Heart right ventricle (tissue), 16 donors: ENCODE measurements at places on chromosomes 12 and 14. TPM values are rescaled to one million over a fixed set of nuclear protein-coding genes. Genes with fewer than 3 reads are reported as not detected.

- peaks cover 17% of the 10 kb centered on the region for H3K4me1 ChIP-seq
- H3K27me3 ChIP-seq = no peaks in the 10 kb centered on the region
- no peak for DNase-seq
- H3K4me3 ChIP-seq = no peak overlapping the region
- H3K36me3 ChIP-seq = no peaks in the 10 kb centered on the region
Observed at GRCh38 chr12:64173456-64173855, 48.6 kb downstream of the KICS2 start.

Gene SYT1
- polyA plus RNA-seq = 0.03 TPM

- H3K27ac ChIP-seq = no peak overlapping the region
- no peak overlapping the region for H3K4me3 ChIP-seq
- no peaks in the 10 kb centered on the region for H3K36me3 ChIP-seq
- DNase-seq = no peak
- H3K4me1 ChIP-seq = no peaks in the 10 kb centered on the region
Observed at GRCh38 chr12:130177635-130178242, 15.5 kb downstream of the FZD10 start.

GRCh38 chr12:109058773-109059172, 6.4 kb downstream of the USP30 start:
- peaks cover 9% of the 10 kb centered on the region for H3K4me1 ChIP-seq
- no peaks in the 10 kb centered on the region for H3K27me3 ChIP-seq
- no peaks in the 10 kb centered on the region for H3K36me3 ChIP-seq
- no peak overlapping the region for H3K27ac ChIP-seq

Gene NELL2
- polyA plus RNA-seq = not detected

Gene C14orf132
- 0.80 TPM for polyA plus RNA-seq

GRCh38 chr12:123807002-123807401, 44.9 kb downstream of the DNAH10 start:
- H3K27ac ChIP-seq = no peak overlapping the region
- H3K27me3 ChIP-seq = no peaks in the 10 kb centered on the region
- no peaks in the 10 kb centered on the region for H3K36me3 ChIP-seq

Gene RARG
- polyA plus RNA-seq = 11.7 TPM

- H3K4me1 ChIP-seq = peaks cover 22% of the 10 kb centered on the region
- no peak for DNase-seq
- H3K4me3 ChIP-seq = no peak overlapping the region
- no peaks in the 10 kb centered on the region for H3K36me3 ChIP-seq
Observed at GRCh38 chr14:55802986-55803872, 223.2 kb downstream of the KTN1 start.

- H3K36me3 ChIP-seq = no peaks in the 10 kb centered on the region
- no peak overlapping the region for H3K27ac ChIP-seq
- H3K4me3 ChIP-seq = no peak overlapping the region
- H3K27me3 ChIP-seq = no peaks in the 10 kb centered on the region
- no peaks in the 10 kb centered on the region for H3K4me1 ChIP-seq
- DNase-seq = no peak
Observed at GRCh38 chr12:18057051-18057450, 32.9 kb downstream of the RERGL start.

DNA sequence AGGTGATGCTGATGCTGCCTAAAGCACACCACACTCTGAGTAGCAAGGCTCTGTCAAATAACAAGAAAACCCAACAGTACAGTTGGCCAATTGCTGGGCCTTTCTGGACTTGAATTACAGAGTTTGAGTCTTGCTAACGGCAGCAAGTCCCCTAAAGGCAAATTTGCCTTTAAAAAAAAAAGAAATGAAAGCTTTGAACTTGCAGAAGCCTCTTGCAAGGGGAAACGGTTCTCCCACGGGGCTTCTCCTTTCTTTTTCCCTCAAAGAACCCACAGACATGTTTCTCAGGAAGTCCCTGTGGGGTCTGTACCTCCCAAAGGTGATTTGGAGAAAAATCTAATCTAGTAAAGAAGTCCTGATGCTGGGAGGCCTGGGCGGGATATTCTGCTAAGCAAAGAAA, 191.3 kb upstream of the MYL2 start:
- H3K4me1 ChIP-seq = no peaks in the 10 kb centered on the region
- no peak overlapping the region for H3K4me3 ChIP-seq
- DNase-seq = no peak
- H3K36me3 ChIP-seq = no peaks in the 10 kb centered on the region
- H3K27ac ChIP-seq = no peak overlapping the region

DNA sequence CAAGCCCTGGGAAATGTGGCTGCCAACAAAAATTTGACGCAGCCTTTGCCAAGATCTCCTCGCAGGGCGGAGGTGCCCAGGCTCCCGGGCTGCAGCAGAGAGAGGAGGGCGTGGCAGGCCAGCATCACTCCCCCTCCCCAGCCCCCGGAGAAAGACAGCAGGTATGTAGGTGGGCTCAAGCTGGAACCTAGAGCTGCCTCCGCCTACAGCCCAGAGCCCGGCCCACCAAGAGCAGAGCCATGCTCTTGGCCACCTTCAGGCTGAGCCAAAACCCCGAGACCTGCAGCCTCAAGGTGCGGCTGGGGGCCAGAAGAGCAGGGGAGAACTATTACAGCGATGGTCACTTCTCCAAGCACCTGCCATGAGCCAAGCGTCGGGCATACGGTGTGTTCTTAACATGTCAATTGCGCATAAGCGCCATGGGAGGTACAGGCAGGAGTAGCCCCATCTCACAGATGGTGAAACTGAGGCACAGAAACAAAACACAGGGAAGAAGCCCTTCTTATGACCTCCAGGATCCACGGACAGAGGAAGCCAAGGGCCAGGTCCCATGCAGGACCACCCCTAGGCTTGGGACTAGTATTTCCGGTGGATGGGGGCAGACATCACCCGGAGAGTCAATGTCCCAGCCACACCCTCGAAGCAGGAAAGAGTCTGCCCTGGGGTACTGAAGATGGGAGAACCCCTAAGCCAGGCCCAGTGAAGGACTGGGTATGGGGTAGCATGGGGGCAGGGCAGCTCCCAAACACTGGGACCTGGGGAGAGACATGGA, 109.0 kb downstream of the NCOR2 start:
- H3K4me3 ChIP-seq = no peak overlapping the region
- peaks cover 54% of the 10 kb centered on the region for H3K4me1 ChIP-seq
- H3K36me3 ChIP-seq = no peaks in the 10 kb centered on the region
- peak; percentile 14 for DNase-seq

- H3K36me3 ChIP-seq = no peaks in the 10 kb centered on the region
- H3K4me3 ChIP-seq = no peak overlapping the region
- H3K27ac ChIP-seq = peak overlapping the region; percentile 27
Observed at GRCh38 chr14:103402695-103403094, 17.5 kb downstream of the MARK3 start.

- H3K27ac ChIP-seq = no peak overlapping the region
- no peaks in the 10 kb centered on the region for H3K4me1 ChIP-seq
- H3K36me3 ChIP-seq = no peaks in the 10 kb centered on the region
- H3K4me3 ChIP-seq = no peak overlapping the region
Observed at GRCh38 chr14:97328743-97329142, 531.6 kb downstream of the VRK1 start.

- H3K27ac ChIP-seq = no peak overlapping the region
- H3K4me3 ChIP-seq = no peak overlapping the region
- no peak for DNase-seq
- peaks cover 20% of the 10 kb centered on the region for H3K4me1 ChIP-seq
Observed at GRCh38 chr12:1573960-1574864, 20.2 kb downstream of the FBXL14 start.

Gene PLCZ1
- polyA plus RNA-seq = 0.88 TPM

GRCh38 chr14:65686761-65687160, 274.2 kb downstream of the FUT8 start:
- no peak overlapping the region for H3K4me3 ChIP-seq
- H3K4me1 ChIP-seq = no peaks in the 10 kb centered on the region
- DNase-seq = no peak
- H3K36me3 ChIP-seq = no peaks in the 10 kb centered on the region
- no peak overlapping the region for H3K27ac ChIP-seq

DNA sequence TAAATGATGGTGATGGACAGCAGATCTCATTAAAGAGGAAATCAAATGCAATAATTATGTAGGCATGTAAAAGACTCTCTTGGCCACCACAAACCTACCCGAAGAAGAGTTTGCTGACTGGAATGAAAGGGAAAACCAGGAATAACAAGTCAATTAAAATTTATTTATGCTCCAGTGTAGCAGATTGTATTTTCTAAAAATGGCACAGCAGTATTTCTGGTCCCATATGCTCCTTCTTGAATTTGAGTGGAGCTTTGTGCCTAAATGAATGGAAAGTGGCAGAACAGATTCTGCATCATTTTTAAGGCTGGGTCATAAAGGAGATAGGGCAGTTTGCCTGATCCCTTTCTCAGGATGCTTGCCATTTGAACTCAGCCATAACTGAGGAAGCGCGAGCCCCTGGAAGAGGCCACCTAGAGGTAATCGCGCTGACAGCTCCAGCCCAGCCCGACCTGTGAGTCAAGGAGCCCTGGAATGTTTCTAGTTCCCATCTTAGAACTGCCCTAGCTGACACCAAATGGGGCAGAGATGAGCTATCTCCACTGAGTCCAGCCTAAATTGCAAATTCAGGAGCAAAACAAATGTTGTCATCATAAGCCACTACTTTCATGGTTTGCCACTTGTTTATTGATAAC, 229.2 kb upstream of the TMTC1 start:
- H3K4me3 ChIP-seq = no peak overlapping the region
- no peaks in the 10 kb centered on the region for H3K36me3 ChIP-seq
- no peak for DNase-seq
- no peak overlapping the region for H3K27ac ChIP-seq
- H3K27me3 ChIP-seq = no peaks in the 10 kb centered on the region

GRCh38 chr12:71704920-71705319, 19.0 kb downstream of the TMEM19 start:
- no peak for DNase-seq
- no peak overlapping the region for H3K4me3 ChIP-seq
- H3K36me3 ChIP-seq = peaks cover 54% of the 10 kb centered on the region
- no peak overlapping the region for H3K27ac ChIP-seq
- H3K4me1 ChIP-seq = no peaks in the 10 kb centered on the region

- H3K36me3 ChIP-seq = no peaks in the 10 kb centered on the region
- DNase-seq = no peak
- no peaks in the 10 kb centered on the region for H3K27me3 ChIP-seq
- peaks cover 12% of the 10 kb centered on the region for H3K4me1 ChIP-seq
Observed at GRCh38 chr14:32683679-32684078, 255.0 kb upstream of the NPAS3 start.

DNA sequence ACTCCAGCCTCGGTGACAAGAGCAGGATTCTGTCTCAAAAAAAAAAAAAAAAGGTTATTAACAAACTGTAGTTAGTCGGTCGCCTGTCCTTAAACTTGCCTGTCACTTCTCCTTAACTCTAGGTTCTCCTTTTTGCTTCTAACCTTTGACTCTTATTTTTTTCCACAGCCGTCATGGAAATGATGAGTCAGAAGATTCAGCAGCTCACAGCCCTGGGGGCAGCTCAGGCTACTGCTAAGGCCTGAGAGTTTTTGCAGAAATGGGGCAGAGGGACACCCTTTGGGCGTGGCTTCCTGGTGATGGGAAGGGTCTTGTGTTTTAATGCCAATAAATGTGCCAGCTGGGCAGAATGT, 418 bp upstream of the MYG1 start:
- H3K27ac ChIP-seq = peak overlapping the region; percentile 75
- peaks cover 53% of the 10 kb centered on the region for H3K4me1 ChIP-seq
- peaks cover 52% of the 10 kb centered on the region for H3K36me3 ChIP-seq
- H3K4me3 ChIP-seq = peak overlapping the region; percentile 77
- no peak for DNase-seq
- H3K27me3 ChIP-seq = no peaks in the 10 kb centered on the region

DNA sequence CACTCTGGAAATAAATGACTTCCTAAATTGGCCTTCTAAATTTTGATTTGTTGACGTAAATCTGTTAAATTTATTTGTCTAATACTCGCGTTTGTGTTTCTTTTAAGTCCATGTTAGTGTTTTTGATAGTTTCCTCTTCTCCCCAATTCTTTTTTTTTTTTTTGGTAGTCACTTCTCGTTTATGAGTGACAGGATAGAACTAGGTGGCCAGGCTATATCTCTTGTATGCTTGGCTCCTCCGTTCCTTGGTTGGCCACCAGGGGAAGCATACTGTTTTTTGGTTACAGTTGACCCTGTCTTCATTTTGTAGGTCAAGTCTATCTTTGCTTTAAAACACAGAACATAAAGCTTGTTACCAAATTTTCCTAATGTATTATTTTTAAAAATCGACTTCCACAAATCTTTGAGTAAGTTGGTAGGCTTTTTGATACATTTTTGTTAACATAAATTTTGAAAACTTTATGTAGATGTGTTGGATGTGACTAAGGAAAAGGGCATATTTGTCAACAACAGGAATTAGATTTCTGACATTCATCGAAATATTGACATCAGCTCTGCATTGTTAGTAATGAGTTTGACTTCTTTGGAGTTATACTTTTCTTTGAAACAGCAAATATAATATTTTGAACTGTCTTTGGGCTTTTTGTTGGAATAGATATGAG, 2.2 kb downstream of the RCOR1 start:
- H3K27ac ChIP-seq = no peak overlapping the region
- H3K4me3 ChIP-seq = no peak overlapping the region
- H3K27me3 ChIP-seq = no peaks in the 10 kb centered on the region
- peaks cover 26% of the 10 kb centered on the region for H3K4me1 ChIP-seq
- peak; percentile 78 for DNase-seq
- H3K36me3 ChIP-seq = no peaks in the 10 kb centered on the region

Gene SVOP
- polyA plus RNA-seq = 1.6 TPM

GRCh38 chr14:59311723-59312122, 123.3 kb downstream of the DAAM1 start:
- no peak for DNase-seq
- H3K27me3 ChIP-seq = no peaks in the 10 kb centered on the region
- H3K4me1 ChIP-seq = peaks cover 6% of the 10 kb centered on the region
- no peaks in the 10 kb centered on the region for H3K36me3 ChIP-seq
- H3K27ac ChIP-seq = no peak overlapping the region

- H3K4me1 ChIP-seq = no peaks in the 10 kb centered on the region
- DNase-seq = no peak
- H3K27me3 ChIP-seq = no peaks in the 10 kb centered on the region
- H3K27ac ChIP-seq = no peak overlapping the region
- no peak overlapping the region for H3K4me3 ChIP-seq
Observed at GRCh38 chr14:67239582-67239981, 1.7 kb upstream of the PALS1 start.

DNA sequence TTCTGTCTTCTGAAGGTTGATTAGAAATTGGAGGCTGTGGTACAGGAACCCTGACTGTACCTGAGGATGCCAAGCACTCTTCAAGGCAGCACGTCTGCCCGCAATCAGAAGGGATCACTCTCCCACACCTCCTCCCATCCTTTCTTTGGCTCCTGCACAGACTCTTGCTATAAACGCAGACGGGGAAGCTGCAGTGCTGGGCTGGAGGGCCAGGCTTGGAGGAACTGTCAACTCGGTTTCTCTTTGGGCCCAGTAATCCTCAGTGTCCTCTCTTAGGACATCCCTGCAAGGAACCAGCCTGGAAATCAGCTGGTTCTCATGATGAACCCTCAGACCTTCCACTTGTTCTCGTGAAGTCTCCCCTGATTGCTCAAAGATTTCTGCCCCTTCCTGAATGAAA, 201.4 kb downstream of the ADGRD1 start:
- no peaks in the 10 kb centered on the region for H3K36me3 ChIP-seq
- DNase-seq = no peak
- no peak overlapping the region for H3K27ac ChIP-seq

DNA sequence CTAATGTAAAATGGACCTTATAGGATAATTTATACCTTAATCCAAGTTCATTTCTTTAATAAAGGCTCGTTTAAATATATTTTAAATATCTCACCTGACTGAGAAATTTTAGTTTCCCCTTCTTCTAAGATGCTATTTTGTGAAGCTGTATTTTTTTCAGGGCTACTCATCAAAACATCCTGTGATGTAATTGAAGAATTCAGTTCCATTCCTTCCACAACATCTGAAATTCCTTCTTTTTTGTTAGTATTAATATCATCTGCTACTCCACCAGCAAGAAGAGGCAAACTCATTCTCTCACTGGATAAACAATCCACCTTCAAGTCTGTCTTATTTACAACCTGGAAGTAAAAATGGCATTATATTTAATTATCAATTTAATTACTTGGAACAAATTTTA, 22.5 kb downstream of the LGALS3 start:
- H3K27ac ChIP-seq = no peak overlapping the region
- no peaks in the 10 kb centered on the region for H3K27me3 ChIP-seq
- peaks cover 10% of the 10 kb centered on the region for H3K36me3 ChIP-seq
- DNase-seq = no peak
- no peaks in the 10 kb centered on the region for H3K4me1 ChIP-seq
